ENCODE measurements at places on chromosomes 7 and 10.

- no peak for DNase-seq
Observed at GRCh38 chr10:84908491-84908890, 580.1 kb downstream of the CCSER2 start.

DNA sequence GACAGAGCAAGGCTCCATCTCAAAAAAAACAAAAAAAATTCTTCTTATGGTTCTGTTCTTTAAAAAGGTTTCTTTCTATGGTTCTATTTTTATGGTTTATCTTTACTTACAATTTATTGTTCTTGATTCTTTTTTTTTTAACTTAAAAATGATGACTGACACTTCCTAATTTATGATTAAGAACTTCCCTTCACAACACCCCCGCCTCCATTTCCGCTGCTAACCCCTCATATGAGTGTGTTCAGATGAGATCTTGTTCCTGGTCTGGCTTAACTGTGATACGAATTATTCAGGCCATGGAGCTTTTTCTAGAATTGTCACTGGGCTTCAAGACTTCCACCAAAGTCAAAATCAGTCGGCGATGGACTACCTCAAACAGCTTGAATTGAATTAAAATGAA, 33.9 kb downstream of the PTER start:
- no peak for DNase-seq

DNA sequence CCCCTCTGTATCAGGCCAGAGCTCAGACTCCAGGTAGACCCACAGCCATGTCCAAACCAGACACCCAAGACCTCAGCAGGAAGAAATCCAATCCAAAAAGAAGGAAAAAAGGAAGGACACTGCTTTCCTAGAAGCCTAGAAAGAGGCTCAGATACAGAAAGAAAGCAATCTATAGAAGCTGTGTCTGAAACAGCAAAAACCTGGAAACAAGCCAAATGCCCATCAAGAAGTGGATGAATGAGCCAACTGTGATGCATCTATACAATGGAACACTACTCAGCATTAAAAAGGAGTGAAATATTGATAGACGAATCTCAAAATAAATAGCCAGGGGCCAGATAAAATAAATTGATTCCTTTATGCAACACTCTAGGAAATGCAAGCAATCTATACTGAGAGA, 31.6 kb downstream of the GRB10 start:
- DNase-seq = no peak

DNA sequence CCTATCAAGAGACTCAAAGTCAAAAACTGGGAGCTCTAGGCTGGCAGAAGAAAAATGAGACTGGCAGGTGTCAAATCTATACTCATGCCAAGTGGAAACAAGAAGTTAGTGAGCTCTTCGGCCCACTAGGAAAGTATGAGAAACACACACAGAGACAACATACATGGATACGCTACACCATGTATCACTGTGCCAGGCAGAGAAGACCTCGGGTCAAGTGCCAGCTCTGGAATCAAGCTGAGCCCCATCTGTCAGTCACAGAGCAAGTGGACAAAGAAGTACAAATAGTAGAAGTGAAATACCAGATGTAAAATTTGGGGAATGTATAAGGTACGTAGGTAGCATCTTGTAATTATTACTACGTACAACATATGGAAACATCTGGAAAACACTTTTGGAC, 62.4 kb downstream of the FAM13C start:
- no peak for DNase-seq

GRCh38 chr10:22110761-22111160, 107.1 kb downstream of the EBLN1 start:
- DNase-seq = no peak

- DNase-seq = no peak
Observed at GRCh38 chr10:35933940-35934641, 292.0 kb upstream of the FZD8 start.

DNA sequence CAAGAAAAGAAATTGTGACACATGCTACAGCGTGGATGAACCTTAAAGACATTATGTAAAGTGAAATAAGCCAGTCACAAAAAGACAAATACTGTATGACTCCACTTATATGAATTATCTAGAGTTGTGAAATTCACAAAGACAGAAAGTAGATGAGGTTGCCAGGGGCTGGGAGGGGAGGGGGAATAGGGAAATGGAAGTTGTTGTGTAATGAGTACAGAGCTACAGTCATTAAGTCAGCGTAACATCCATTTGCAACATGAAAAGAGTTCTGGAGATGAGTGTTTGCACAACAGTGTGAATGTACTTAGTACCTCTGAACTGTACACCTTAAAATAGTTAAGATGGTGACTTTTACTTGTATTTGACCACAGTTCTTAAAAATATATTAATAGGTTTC, 112.1 kb upstream of the CDK1 start:
- no peak for DNase-seq

All from foreskin fibroblast (primary cell).